ENCODE measurements at places on chromosomes 6 and 20. TPM values are rescaled to one million over a fixed set of nuclear protein-coding genes. Genes with fewer than 3 reads are reported as not detected.

The TNFRSF21 gene
- 7.3 TPM for total RNA-seq

The E2F1 gene
- 0.92 TPM for total RNA-seq

DNA sequence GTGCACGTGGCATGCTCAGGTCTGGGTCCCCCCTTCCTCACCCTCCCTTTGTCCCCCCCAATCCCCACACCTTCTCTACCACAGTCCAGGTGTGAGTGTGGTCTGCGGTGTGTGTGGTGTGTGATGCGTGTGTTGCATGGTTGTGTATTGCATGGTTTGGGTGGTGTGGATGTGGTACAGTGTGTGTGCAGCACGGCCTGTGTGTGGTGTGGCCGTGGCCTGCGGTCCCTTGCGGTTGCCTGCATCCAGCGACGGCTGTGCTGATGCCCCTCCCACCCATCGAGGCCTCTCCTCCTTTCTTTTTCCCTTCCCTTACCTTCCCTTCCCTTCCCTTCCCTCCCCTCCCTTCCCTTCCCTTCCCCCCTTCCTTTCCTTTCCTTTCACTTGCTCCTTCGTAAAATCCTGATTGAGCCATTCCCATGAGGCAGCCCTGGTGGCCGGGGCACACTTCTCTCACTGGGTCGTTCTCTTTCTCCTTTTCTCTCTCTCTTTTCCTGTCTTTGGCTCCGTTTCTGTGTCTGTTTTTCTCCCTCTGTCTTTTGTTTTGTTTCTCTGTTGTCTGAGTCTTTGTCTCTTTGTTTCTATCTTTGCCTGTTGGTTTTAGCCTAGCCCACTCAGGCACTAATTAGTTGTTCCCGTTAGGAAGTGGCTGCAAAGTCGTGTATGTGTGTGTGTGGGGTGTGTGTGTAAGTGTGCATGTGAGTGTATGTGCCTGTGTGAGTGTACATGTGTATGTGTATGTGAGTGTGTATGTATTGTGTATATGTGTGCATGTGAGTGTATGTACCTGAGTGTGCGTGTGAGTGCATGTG, 65.7 kb downstream of the SRC start:
- H3K27me3 ChIP-seq, result no peaks in the 10 kb centered on the region
- H3K4me3 ChIP-seq, result peak overlapping the region; percentile 48
- no peak overlapping the region for H3K27ac ChIP-seq
- H3K4me1 ChIP-seq, result peaks cover 25% of the 10 kb centered on the region

DNA sequence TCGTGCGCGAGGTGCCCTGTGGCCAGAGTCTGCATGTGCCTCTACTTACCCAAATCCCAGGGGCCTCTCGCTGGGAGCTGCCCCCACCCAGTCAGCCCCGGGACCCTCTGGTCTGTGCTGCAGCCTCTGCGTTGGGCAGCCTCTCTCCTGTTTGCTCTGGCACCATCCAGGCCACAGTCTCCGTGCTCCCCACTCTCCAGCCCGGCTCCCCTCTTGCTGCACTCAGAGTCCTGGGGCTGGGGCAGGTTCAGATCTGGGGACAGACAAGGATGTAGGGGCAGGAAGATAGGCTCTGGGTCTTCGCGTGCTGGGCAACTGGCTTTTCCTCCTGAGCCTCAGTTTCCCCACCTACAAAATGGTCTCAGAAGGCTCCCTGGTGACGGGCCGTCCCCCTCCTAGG, 70.8 kb upstream of the GATA5 start:
- no peak for DNase-seq
- no peak overlapping the region for H3K4me3 ChIP-seq
- H3K27me3 ChIP-seq, result no peaks in the 10 kb centered on the region
- H3K4me1 ChIP-seq, result peaks cover 7% of the 10 kb centered on the region
- H3K27ac ChIP-seq, result no peak overlapping the region

- no peaks in the 10 kb centered on the region for H3K36me3 ChIP-seq
- H3K4me3 ChIP-seq, result peak overlapping the region; percentile 33
- no peaks in the 10 kb centered on the region for H3K27me3 ChIP-seq
- no peak for DNase-seq
- H3K27ac ChIP-seq, result peak overlapping the region; percentile 66
- H3K4me1 ChIP-seq, result peaks cover 21% of the 10 kb centered on the region
Observed at GRCh38 chr20:22716821-22717351, 132.5 kb upstream of the FOXA2 start.

- H3K27ac ChIP-seq, result no peak overlapping the region
- no peaks in the 10 kb centered on the region for H3K36me3 ChIP-seq
- no peak for DNase-seq
- H3K27me3 ChIP-seq, result no peaks in the 10 kb centered on the region
- no peak overlapping the region for H3K4me3 ChIP-seq
Observed at GRCh38 chr20:16580147-16580546, 6.9 kb upstream of the KIF16B start.

GRCh38 chr20:13898012-13898612, 92.3 kb downstream of the SEL1L2 start:
- no peak for DNase-seq
- H3K4me1 ChIP-seq, result no peaks in the 10 kb centered on the region
- H3K27me3 ChIP-seq, result no peaks in the 10 kb centered on the region
- H3K4me3 ChIP-seq, result no peak overlapping the region
- H3K36me3 ChIP-seq, result no peaks in the 10 kb centered on the region

GRCh38 chr6:2020909-2021308, 224.5 kb downstream of the GMDS start:
- peaks cover 8% of the 10 kb centered on the region for H3K4me1 ChIP-seq
- no peak overlapping the region for H3K4me3 ChIP-seq
- no peak for DNase-seq
- no peaks in the 10 kb centered on the region for H3K27me3 ChIP-seq
- H3K27ac ChIP-seq, result no peak overlapping the region

GRCh38 chr6:165605182-165605875, 57.7 kb downstream of the PDE10A start:
- no peaks in the 10 kb centered on the region for H3K36me3 ChIP-seq
- H3K4me1 ChIP-seq, result no peaks in the 10 kb centered on the region
- no peak for DNase-seq
- H3K27me3 ChIP-seq, result no peaks in the 10 kb centered on the region

- H3K27ac ChIP-seq, result no peak overlapping the region
- H3K36me3 ChIP-seq, result no peaks in the 10 kb centered on the region
- no peak for DNase-seq
- H3K4me3 ChIP-seq, result no peak overlapping the region
- no peaks in the 10 kb centered on the region for H3K27me3 ChIP-seq
- no peaks in the 10 kb centered on the region for H3K4me1 ChIP-seq
Observed at GRCh38 chr20:57346477-57346876, 4.6 kb upstream of the RAE1 start.

DNA sequence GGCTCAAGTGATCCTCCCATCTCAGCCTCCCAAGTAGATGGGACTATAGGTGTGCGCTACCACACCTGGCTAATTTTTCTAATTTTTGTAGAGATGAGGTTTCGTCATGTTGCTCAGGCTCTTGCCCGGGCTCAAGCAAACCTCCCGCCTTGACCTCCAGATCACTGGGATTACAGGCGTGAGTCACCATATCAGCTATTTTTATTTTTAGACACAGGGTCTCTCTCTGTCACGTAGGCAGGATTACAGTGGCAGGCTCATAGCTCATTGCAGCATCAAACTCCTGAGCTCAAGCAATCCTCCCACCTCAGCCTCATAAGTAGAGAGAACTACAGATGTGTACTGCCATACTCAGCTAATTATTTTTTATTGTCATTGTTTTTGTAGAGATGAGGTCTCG, 41.7 kb downstream of the SLC23A2 start:
- peaks cover 14% of the 10 kb centered on the region for H3K4me1 ChIP-seq
- H3K27me3 ChIP-seq, result no peaks in the 10 kb centered on the region
- DNase-seq, result no peak
- H3K36me3 ChIP-seq, result no peaks in the 10 kb centered on the region
- H3K27ac ChIP-seq, result no peak overlapping the region
- no peak overlapping the region for H3K4me3 ChIP-seq

Measured in thoracic aorta (tissue), 2 donors.